ENCODE measurements at places on chromosomes 11 and 22. TPM values are rescaled to one million over a fixed set of nuclear protein-coding genes. Genes with fewer than 3 reads are reported as not detected.

GRCh38 chr11:92531065-92531739 is 306.6 kb downstream of the FAT3 start:
- DNase-seq: no peak

DNA sequence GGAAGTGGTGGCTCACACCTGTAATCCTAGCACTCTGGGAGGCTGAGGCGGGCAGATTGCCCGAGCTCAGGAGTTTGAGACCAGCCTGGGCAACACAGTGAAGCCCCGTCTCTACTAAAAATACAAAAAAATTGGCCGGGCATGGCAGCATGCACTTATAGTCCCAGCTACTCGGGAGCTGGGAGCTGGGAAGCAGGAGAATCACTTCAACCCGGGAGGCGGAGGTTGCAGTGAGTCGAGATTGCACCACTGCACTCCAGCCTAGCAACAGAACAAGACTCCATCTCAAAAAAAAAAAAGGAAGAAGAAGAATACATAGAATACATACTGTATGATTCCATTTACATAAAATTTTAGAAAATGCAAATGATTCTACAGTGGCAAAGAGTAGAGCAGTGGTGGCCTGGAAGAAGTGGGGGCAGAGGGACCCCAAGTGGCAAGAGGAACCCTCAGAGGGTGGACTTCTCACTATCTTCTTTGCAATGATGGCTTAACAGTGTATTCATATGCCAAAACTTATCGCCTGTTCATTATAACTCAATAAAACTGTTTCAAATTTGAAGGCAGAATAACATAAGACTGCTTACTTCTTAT is 22.0 kb downstream of the PACSIN2 start:
- DNase-seq: no peak

GRCh38 chr11:93039531-93040240 is 70.2 kb downstream of the MTNR1B start:
- no peak for DNase-seq

- DNase-seq: peak; percentile 37
Observed at GRCh38 chr11:23233075-23233474, 372.8 kb upstream of the CCDC179 start.

GRCh38 chr22:18116634-18117033 is 6.0 kb downstream of the TUBA8 start:
- DNase-seq: no peak

GRCh38 chr11:39102236-39102635 is 2357.2 kb downstream of the LRRC4C start:
- DNase-seq: no peak

DNA sequence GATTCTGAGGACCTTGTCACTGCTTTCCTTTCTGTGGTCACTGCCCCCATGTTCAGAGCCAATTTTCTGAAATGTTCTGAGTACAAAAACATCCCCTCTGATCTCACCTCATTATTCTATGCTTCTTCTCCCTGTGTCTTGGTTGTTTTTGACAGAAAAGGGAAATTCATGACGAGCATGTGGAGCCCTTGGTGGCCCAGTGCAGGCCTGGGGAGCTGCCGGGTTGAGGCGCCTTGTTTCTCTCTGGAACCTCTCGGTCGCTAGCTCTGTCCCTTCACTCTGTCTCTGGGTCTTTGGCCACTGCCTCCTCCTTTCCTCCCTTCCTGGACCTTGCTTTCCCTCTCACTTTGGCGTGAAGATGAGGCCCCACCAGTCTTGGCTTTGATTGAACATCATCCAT is 63.0 kb upstream of the THY1 start:
- DNase-seq: no peak

DNA sequence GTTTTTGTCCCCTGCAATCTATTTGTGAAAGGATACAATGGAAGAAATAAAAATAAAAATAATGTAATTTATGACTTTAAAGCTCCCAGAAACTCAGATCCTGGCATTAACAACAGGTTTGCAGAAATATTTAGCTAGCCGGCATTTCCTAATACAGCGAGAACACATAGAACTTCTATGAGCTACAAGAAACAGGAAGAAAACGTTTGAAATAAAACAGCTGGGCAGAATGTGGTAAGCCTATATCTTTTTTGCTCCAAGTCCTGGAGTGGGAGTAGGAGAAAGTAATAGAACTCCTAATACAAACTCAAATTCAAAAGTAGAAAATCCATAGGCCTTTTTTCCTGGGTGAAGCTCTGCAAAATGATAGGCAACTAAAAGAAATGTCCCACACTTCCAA is 29.6 kb upstream of the FIBIN start:
- DNase-seq: peak; percentile 71

- no peak for DNase-seq
Observed at GRCh38 chr11:44319552-44320288, 9.8 kb upstream of the ALX4 start.

DNA sequence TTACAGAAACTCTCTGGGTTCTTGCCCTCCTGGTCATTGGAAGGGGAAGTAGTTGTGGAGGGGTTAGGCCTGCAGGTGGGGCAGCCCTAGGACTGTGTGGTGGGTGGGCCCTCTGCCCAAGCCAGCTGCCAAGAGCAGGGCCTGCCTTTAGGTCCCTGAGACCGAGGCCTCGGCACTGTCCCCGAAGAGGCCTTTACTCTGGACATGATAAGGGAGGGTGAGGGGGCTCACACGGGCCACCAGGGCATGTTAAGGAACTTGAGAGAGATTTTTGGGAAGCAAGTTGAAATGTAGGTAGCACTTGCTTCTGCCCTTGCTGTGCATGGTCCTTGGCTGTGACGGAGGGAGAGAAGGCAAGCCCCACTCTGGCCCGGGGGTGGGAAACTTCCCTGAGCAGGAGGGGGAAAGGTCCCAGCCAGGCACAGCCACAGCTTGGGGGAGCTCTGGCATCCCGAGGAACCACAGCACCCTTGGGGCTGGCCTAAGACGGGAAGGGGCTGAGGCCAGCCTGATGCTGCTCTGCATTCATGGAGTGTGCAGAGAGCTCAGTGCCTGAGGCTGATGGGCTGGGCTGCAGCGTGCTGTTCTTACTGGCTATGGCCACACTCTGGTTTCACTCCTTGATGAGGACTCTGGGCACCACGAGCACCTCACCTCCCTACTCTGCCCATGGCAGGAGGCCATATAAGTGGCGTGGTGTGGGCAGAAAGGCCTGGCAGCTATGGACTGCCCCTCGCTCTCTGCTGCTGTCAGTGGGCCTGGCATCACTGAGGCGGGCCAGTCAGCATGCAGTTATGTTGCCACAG is 7.8 kb upstream of the RANBP1 start:
- no peak for DNase-seq

DNA sequence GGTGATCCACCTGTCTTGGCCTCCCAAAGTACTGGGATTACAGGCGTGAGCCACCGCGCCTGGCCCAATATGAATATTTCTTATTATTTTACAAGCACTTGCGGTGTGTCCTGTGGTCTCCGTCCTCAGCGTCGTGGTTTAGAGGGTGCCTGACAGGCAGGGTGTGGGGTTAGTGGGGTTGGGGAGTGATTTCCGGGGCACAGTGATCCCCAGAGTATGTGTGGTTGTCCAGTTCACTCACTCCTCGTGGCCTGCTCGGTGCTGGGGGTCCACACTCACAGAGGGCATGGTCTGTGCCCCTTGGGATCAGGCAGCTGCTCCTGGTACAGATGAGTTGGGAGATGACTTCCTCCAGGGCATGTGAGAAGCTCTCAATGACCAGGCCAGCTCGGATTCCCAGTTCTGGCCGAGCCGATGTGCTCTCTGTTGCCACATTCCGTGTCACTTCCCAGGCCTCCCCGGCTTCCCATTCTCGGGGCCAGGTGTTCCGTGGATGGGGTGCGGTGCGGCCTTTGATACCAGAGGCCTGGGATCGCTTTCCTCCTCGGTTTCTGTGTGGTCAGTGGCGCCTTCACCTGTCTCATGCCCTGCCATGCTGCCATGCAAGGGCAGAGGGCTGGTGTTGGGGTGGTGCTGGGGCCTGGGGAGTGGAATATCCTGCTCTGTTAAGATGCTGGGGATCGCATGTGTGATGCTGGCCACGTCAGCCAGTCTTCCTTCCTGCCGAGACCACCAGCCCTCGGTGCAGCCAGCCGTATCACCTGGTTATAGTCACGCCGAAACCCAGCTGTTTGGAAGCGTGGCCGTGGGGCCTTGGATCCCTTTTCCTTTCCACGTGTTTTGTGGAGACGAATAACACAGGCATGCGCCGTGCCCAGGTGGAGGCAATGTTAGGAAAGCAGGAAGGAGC is 39.6 kb downstream of the PARVB start:
- no peak for DNase-seq

- no peak for DNase-seq
Observed at GRCh38 chr22:40628354-40629042, 8.0 kb downstream of the MRTFA start.

- DNase-seq: no peak
Observed at GRCh38 chr11:9066433-9066925, 24.9 kb downstream of the SCUBE2 start.

GRCh38 chr22:39624501-39624821 is 53.9 kb downstream of the CACNA1I start:
- no peak for DNase-seq

GRCh38 chr11:86241956-86242535 is 2.5 kb upstream of the EED start:
- DNase-seq: no peak

DNA sequence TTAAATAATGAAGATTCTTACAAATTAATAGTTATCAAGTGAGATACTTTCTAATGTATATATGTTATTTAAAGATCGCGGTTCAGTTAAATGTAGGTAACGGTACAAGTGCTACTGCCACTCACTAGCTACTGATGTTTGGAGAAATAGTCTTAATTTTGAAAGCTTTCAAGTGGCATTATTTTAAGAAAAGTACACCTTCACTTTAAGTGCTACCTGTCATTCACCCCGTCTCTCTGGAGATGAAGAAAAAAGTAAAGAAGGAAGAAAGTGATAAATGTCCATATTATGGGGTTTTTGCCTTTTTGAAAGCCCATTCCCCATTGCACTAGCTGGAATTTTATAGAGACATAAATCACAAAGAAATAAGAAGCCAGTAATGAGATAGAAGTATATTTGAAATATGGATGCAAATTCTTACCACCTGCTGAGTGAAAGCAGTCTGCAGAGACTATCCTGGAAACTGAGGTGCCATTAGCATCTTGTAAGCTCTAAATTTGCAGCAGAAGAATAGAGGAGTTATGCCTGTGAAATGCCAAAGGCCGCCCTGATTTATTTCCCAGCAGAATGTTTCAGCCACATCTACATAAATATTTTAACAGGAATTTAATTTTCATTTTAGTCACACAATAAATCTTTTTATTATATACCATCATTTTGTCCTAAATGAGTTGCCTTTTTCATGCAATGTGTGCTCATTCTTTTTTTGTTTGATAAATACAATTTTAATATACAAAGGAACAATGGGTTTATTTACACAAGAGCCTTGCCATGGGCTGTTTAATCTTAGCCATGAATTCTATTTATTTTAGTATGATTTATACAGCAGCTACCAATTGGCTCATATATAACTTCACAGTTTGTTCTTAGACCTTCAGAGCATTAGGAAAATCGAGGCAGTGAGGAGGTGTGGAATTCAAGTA is 489.9 kb upstream of the RAG2 start:
- DNase-seq: no peak

DNA sequence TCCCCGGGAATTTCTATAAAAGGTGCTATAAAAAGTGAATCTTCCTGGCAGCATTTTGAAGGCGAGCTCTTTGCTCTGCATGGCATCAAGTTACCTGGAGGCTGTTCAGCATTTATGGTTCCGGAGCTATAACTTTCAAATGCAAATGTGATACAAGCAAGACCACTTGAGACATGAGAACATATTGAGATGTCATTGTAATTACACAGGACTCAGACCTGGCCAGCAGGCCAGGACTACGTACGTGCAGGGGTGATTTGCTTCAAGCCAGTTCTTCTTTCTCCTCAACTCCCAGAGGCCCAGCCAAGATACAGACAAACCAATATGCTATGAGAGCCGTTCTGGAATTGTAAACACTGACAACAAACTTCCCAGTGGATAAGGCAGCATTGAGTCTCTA is 227.4 kb upstream of the FAT3 start:
- no peak for DNase-seq

- peak; percentile 33 for DNase-seq
Observed at GRCh38 chr22:17077255-17077654, 7.5 kb upstream of the IL17RA start.

DNA sequence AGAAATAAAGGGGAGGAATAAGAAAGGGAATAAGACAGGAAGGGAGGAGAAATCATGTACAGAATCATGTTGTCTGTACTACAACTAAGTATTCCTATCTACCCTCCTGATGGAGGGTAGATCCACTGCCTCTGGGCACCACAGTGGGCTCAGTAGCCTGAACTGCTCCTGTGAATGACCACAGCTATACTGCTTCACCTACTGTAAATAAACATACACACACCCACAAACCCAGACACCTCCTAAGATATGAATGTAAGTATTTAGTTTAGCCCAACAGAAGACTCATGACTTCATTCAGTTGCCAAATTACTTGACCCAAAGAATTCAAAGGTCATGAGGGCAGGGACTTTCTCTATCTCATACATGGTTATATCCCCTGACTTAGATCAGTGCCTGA is 177.3 kb upstream of the C11orf58 start:
- DNase-seq: peak; percentile 23

GRCh38 chr22:20606041-20606783 is 98.8 kb downstream of the MED15 start:
- peak; percentile 66 for DNase-seq

GRCh38 chr22:45709060-45709739 is 37.6 kb downstream of the ATXN10 start:
- DNase-seq: peak; percentile 48

- no peak for DNase-seq
Observed at GRCh38 chr22:22404598-22405284, 103.8 kb downstream of the ZNF280B start.

DNA sequence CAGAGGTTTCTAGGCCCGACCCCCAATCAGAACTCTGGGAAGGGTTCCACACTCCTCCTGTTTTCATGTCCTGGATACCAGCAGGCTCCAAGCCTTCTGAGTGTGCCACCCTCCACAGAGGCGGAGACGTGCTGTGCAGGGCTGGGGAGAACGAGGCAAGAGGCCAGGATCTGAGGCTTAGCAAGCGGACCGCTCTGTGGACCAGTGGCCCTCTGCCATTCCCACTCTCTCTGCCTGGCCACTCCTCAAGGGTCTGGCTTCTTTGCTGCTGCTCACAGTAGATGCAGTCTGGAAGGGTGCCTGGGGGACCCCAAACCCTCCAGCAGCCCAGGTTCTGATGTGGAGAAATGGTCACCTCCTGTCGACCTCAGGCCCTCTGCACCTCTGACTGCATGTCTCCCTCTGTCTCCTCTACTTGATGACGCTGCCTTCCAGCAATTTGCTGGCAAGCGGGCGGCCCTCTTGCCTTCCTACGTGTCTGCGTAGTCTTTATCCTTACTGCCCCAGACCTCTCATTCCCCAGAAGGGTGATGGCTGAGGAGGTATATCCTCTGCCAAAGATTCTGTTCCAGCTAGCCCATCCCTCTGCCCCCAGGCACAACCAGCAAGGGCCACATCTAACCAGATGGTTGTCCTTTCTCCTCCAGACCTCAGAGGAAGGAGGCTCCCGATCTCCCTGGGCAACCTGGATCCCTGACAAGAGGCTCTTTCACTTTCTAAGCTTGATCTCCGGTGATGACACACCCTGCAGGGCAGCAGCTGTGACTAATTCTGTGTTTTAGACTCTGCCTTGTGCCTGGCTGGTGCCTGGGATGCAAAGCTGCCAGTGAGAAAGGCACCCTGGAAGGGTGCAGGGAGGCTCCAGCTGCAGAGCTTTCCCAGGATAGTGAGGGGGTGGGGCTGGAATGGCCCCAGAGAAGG is 87.3 kb downstream of the NAT10 start:
- peak; percentile 91 for DNase-seq

GTSE1 gene
- 10.4 TPM for total RNA-seq

DEUP1 gene
- not detected for total RNA-seq

SCUBE1 gene
- not detected for total RNA-seq

LGR4 gene
- total RNA-seq: 12.2 TPM

EXPH5 gene
- 2.2 TPM for total RNA-seq

OR51I1 gene
- not detected for total RNA-seq

CHRM4 gene
- not detected for total RNA-seq

GSTT2 gene
- 0.32 TPM for total RNA-seq

MRGPRE gene
- total RNA-seq: not detected
